ENCODE measurements at places on chromosomes 6 and 20.

GRCh38 chr20:208942-209566, 18.0 kb upstream of the DEFB129 start:
- DNase-seq, result no peak

- DNase-seq, result no peak
These were observed 28.8 kb upstream of the CFAP206 start for GRCh38 chr6:87378947-87379346.

GRCh38 chr6:167934426-167934864, 63.0 kb upstream of the KIF25 start:
- DNase-seq, result no peak

GRCh38 chr6:79808921-79809320, 138.4 kb downstream of the ELOVL4 start:
- DNase-seq, result no peak

- DNase-seq, result no peak
These were observed 18.1 kb upstream of the CEBPB start for GRCh38 chr20:50172347-50173013.

- DNase-seq, result no peak
These were observed 212.9 kb upstream of the TBX18 start for GRCh38 chr6:84977363-84977705.

GRCh38 chr20:45153752-45154151, 20.9 kb upstream of the PI3 start:
- no peak for DNase-seq

GRCh38 chr6:135181333-135182070, 394 bp downstream of the MYB start:
- DNase-seq, result no peak

GRCh38 chr20:46715292-46715756, 5.9 kb downstream of the SLC2A10 start:
- no peak for DNase-seq

- no peak for DNase-seq
These were observed 14.3 kb downstream of the ITPA start for GRCh38 chr20:3223651-3223993.

- no peak for DNase-seq
These were observed 103.1 kb upstream of the ID4 start for GRCh38 chr6:19734061-19734460.

GRCh38 chr20:1769491-1769890, 111.9 kb upstream of the SIRPG start:
- no peak for DNase-seq

DNA sequence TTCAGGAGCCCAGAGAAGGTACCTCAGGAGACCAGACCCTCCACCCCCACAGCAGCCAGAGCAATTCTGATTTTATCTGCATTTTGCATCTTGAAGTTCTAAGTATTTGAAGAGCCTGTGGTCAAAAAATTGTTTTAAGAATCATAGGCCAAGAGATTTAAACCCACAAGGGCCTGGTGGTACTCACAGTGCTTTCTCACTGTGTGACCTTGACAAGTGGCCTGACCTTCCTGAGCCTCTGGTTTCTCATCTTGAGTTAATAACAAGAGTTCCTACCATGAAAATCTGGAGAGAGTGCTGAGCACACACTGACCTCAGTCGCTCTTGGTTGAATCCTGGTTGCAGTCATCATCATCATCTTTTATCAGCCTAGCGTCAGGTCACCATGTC, 45.4 kb upstream of the ID1 start:
- no peak for DNase-seq

- no peak for DNase-seq
These were observed 195.0 kb downstream of the TASP1 start for GRCh38 chr20:13443690-13444089.

DNA sequence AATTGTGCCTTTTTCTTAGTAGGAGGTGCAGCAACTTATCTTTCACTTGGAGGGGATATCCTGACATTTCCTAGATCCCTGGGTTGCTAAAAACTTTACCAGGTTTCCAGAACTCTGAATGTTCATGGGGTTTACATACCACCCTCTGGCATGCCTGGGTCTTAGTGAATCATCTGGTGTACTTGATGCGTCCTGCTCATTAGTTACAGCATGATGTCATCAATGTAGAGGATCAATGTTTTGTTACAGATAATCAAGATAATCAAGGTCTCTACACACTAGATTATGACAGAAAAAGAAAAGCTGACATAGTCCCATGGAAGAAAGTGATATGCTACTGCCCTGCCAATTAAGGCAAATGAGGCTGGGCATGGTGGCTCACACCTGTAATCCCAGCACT, 27.0 kb downstream of the FITM2 start:
- DNase-seq, result no peak

DNA sequence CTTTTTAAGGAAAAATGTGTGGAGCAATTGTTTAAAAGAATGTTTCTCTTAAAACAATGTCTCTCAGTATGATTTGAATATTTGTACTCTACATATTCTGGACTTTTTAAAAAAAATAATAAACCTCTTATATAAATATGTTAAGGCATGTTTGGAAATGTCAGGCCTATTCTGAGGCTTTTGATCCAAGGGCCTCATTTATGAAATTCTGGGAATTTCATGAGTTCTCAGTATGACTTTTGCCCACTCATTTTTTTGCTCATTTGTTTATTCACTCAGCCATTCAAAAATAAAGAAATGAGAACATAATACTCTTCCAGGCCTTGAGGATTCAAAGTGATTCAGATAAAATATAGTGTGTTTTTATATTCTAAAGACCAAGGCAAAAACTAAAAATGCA, 60.4 kb downstream of the DOK5 start:
- DNase-seq, result no peak

DNA sequence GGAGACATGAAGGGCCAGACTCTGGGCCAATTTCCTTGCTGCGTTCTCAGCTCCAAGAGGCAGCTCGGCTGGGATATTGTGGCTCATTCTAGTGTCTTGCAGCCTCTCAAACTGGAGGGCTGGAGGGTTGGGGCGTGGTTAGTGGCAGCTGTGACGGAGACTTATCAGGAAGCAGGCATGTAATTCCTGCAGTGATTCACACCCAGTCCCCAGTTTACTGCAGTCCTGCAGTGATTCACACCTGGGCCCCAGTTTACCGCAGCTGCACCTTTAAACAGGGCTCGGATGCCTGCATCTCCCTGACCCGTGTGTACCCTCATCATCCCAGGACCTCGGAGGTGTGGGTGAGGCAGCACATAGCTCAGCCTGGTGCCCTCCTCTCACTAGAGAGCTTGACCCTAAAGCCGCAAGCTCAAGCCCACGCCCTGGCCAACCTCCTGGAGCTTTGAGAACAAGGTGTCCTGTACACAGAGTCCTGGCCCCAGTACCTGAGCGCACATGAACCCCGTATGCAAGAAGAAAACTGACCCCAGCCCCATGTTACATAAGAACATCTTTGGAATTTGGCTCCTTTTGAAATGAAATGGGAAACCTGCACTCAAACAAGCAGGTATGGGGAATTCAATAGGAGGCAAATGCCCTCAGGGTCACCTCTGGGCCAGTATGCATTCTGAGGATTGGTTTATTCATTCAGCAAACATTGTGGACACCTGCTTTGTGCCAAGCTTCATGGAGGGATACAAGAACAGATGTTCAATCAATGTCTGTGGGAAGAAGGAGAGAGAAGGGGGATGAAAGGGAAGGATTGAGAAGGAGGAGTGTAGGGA, 55.3 kb upstream of the FAM83D start:
- DNase-seq, result no peak

- no peak for DNase-seq
These were observed 51.0 kb downstream of the RPS12 start for GRCh38 chr6:132865364-132865763.

DNA sequence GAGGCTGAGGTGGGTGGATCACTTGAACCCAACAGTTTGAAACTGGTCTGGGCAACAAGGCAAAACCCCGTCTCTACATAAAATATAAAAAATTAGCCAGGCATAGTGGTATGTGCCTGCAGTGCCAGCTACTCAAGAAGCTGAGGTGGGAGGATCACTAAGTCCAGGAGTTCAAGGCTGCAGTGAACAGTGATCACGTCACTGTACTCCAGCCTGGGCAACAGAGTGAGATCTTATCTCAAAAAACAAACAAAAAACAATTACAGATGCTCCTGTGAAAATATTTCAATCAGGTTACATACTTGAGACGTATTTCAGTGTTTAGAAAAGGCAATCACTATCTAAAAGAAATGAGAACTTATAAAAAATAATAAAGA, 33.8 kb downstream of the RANBP9 start:
- no peak for DNase-seq
